Sigmoid colon (tissue), 7 donors: ENCODE measurements at places on chromosomes 6 and 20. TPM values are rescaled to one million over a fixed set of nuclear protein-coding genes. Genes with fewer than 3 reads are reported as not detected.

ZNF391 gene
- total RNA-seq, result 3.5 TPM

HLA-DQA1 gene
- total RNA-seq, result 9.5 TPM

PNRC1 gene
- 349 TPM for total RNA-seq

MYB gene
- total RNA-seq, result not detected

SLC22A2 gene
- 0.27 TPM for total RNA-seq

SH3BGRL2 gene
- total RNA-seq, result 16.0 TPM

NKAIN2 gene
- 4.4 TPM for total RNA-seq

SCRT2 gene
- not detected for total RNA-seq
